Suppressor macrophage (primary cell): ENCODE measurements at places on chromosomes 6 and 20.

GRCh38 chr6:18153311-18153703, 1.6 kb downstream of the TPMT start:
- DNase-seq = peak; percentile 3

- DNase-seq = no peak
These were observed 1.1 kb downstream of the EDN1 start for GRCh38 chr6:12291071-12291838.

DNA sequence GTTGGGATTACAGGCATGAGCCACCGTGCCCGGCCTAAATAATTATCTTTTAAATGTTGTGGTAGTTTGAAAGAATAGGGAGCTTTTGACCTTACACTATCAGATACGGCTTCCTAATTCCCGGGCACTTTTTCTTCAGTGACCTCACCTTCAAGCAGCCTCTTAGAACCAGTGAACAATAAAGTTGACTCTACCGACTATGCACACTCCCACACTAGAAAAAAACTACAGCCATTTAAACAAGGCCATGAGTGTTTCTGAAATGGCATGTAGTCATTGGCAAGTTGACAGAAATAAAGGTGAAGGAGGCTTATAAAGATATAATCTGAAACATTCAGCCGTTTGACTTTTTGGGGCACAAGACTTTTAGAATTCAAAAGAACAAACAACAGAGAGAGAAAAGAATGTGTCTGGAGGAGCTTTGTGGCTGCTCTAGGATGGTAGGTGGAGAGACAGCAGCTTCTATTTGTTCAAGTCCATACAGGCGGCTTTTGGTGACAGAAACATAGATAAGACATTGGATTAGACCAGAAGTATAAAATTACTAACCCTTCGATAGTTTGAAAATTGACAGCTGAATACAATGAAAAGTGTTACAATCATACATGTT, 75.2 kb downstream of the GJA1 start:
- no peak for DNase-seq

DNA sequence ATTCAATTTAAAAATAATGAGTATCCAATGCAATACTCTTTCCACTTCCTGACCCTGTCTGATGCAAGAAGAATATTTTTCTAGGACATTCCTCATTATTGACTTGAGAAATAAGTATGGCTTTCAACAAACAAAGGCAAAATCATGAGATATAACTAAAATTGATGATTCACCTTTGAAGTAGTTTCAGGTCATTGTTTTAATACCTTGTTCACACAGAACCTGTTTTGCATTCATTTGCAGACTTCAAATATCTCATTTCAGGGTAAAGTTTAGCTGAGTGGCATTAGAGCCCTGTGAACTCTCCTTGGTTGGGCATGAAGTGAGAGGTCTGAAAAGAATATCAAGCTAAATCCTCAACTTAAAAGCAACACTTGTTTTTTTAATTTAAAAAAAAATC, 309.2 kb downstream of the NRN1 start:
- DNase-seq = no peak
